ENCODE measurements at places on chromosomes 3 and 15.

GRCh38 chr3:182792901-182793662, at the start of gene ATP11B:
Gene ATP11B (plus strand): TSS chr3:182793504. CDS start chr3:182793760, 256 bp downstream.
- DNase-seq: peak; percentile 68

DNA sequence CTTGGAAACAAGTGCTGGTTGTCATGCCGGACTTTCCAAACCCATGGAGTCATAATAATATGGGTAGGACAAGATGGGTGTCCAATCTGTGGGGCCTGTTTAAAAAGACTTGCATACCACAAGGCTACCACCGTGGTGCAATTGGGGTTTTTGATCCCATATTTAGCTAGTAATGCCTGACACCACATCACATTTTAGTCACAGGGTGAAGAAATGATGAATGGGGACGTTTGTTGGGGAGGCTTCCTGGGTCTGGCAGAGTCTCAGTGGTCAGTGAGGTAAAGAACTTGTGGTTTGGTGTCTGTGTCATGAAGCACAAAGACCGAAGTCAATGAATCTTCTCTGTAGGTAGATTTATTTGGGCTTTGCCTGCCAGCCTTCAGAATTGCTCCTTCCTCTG, 31.0 kb downstream of the P3H2 start:
- peak; percentile 39 for DNase-seq

- DNase-seq: no peak
These were observed 10.1 kb downstream of the CIDEC start for GRCh38 chr3:9869955-9870354.

DNA sequence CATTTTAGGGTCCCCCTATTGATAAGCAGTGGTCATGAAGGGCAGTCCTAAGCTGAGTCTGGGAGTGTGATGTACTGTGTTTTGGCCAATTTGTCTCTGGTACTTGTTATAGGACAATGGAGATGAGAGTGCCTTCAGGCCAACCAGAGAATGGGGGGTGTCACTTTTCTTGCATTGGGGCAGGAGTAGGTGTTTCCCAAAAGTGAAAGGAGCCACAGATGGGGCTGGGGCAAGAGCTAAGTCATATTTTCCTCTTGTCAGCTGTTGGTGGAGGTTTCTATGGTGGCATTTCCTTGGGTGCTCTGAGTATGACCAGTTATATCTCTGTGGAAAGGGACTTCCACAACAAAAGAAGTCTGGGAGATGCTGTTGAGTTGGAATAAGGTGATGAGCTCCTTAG, 24.7 kb upstream of the BSN start:
- DNase-seq: no peak

- no peak for DNase-seq
These were observed 377.3 kb downstream of the MECOM start for GRCh38 chr3:169286214-169286613.

All from astrocyte of the spinal cord (primary cell).